ENCODE measurements at places on chromosomes 5 and 9.
A peak's percentile ranks its signal among the peaks of the same experiment; 100 is the strongest.

GRCh38 chr5:115068239-115069086, 101.2 kb downstream of the TRIM36 start:
- DNase-seq: no peak

DNA sequence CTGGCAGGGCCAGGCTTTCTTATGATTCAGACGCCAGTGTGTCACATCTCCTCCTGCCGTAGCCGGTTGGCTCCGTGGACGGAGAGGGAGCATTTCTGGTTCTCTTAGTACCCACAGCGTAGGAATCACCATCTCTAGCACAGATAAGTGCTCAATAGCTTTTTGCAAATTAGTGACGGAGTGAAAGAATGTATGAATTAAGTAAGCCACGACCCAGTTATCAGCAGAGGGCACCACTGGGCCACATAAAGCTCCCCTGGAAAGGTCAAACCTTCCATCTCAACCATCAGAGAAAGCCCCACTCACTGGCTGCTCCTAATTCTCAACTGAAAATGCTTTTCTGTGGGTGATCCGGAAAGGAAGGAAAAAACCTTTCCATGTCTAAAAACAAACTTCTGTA, 317.0 kb upstream of the ADCY2 start:
- no peak for DNase-seq

DNA sequence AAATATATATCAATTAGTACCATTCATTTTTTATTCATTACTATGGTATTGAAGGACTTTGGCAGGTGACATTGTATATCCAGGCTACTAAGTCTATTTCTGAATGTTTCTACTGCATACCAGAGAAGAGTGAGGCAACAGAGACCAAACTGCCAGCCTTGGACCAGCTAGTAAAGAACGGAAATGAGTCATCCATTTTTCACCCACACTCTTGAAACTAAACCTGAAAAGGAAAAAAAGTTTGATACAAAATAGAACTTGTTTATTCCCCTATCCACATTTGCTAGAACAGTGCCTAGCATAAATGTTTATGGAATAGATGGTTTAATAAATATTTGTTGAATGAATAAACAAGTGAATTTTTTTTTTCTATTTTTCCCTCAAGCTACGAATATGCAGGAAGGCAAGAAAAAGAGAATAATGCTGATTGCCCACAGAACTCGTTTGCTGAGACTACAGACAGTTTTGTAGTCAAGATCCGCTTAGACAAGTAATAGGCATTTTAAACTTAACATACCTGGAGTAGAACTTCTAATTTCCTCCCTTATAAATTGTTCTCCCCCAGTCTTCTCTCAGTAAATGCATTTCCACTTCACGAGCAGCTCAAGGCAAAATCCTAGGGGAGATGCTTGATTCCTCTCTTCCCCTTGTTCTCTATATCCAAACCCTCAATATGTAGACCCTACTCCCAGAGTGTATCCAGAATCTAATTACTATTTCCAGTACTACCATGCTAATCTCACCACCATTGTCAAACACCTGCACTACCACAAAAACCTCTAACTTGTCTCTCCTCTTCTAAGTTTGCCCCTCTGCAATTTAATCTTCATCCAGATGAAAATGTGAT, 146.2 kb upstream of the RASA1 start:
- no peak for DNase-seq

GRCh38 chr5:8729437-8729836, 816.4 kb downstream of the SEMA5A start:
- no peak for DNase-seq

DNA sequence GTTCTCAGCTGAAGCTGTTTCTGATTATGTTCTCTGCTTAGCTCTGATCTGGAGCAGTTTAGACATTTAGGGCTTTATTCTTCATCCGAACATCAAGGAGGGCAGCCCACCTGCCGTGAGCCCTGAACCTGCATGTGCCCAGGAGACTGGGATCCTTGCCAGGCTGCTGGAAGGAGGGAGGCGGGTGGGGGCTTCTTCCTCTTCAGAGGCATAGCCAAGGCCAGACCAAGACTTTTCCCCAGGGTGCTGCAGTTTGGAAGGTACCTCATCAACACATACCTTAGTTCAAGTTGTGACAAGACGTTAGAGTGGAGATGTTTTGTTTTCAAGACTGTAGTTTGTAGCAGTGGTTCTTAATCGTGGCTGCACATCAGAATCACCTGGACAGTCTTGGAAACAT, 64.9 kb downstream of the RALGPS1 start:
- DNase-seq: no peak

DNA sequence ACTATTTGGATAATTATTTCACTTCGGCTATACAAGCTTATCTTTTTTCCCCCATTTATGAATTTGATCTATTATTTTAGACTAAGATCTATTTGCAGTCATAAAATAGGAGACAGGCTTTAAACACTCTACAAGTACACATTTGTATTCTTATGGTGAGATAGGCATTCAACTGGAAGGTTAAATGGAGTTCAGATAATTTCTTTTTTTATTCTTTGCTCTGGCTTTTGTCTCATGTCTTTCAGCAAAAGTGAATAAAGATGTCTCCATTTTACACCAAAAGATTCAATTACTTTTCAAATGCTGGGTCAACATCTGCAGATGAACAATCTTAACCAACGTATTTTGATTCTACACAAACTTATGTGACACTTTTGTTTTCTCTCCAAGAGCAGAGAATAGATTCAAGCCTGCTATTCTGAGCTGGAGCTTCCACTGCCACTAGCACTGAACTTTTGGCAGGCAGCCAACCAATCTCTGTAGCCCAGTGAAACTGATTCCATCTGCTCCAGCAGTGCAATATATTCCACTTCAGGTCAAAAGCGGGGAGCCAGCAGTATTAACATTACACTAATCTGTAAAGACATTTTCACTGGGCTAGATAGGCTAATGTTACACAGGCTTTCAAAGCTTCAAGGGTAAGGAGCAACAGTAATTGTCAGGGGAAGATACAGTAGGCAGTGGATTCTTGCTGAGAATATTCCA, 452.0 kb upstream of the ZNF608 start:
- DNase-seq: no peak

- peak; percentile 58 for DNase-seq
These were observed 49.1 kb upstream of the SLIT3 start for GRCh38 chr5:169350016-169350415.

GRCh38 chr9:16238623-16239138, 631.8 kb downstream of the BNC2 start:
- DNase-seq: no peak

DNA sequence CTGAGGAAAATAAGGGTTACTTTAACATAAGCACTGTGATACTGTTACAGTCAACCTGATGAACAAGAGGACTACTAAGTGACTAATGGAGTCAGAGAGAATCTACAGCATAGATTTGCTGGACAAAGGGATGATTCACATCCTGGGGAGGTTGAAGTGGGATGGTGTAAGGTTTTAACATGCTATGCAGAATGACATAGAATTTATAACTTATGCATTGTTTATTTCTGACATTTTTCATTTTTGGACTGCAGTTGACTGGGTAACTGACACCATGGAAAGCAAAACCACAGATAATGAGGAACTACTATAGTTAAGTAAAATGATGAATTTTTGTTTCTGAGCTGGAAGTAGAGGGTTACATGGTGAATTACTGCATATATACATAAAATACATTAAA, 389.2 kb downstream of the MAT2B start:
- peak; percentile 27 for DNase-seq

GRCh38 chr5:56350597-56351170, 117.6 kb upstream of the ANKRD55 start:
- DNase-seq: peak; percentile 57

DNA sequence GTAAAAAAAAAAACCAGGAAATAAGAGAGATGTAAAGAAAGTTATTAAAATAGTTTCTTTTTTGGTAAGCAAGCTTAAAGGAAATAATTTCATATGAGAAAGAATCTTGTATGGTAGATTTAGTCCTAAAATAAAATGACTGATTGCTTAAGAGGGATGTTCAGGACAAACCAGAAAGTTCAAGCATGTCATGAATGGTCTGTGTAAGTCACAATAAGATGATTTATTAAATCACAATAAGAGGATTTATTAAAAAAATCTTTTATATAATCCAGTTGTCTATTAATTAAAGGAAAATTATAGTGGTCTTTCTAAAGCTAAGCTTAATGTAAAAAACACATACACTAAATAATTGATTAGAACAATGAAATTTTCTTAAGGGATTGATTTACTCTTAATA, 91.8 kb upstream of the OR13F1 start:
- DNase-seq: no peak

- no peak for DNase-seq
These were observed 1.2 kb downstream of the FCHSD1 start for GRCh38 chr5:141649972-141650371.

- DNase-seq: no peak
These were observed 3.3 kb upstream of the AQP3 start for GRCh38 chr9:33450621-33451146.

GRCh38 chr9:116497095-116497890, 189.8 kb upstream of the TRIM32 start:
- DNase-seq: no peak

DNA sequence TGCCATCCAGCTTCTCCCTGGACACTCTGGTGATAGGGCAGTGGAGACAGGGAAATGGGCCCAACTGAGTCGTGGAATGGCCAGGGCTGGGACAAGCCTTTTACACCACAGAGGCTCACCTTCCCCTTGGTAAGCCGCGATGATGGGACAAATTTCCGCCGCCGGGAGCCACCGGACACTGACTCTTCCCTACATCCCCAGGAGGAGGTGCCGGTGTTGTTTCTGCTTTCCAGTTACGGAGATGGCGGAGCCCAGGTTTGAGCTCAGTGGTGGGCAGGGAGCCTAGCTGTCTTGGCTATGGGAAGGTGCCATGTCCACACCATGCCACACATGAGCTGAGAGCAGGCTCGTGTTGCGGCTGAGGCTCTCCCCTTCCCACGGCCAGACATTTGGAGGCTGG, 19.9 kb upstream of the WNK2 start:
- DNase-seq: no peak

DNA sequence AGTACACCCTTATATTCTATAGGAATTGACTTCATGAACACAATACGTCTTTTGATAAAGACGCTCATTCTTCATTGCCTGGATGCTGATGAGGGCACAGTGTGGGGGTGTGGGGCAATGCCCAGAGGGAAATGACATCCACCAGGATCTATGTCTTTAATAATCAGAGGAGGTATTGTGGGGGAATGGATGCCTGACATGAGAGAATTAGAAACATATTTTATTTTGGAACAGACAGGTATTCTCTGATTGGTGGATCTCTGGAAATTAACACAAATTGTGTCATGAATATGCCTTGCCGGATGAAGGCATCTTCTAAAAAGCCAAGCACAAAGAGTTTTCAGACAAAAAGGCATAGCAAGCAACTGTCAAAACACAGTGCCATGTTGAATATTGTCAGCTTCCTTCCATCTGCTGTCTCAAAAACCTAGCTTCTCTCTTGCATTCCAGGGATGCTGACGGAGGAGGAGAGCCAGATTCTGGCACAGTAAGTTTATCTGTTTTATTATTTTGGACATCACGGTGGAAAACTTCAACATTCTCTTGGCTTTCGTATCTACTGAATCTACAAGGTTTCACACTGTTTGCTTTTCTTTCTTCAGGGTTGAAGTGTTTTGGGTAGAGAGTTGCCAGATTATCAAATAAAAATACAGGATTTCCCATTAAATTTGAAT, 3.9 kb upstream of the C5orf58 start:
- no peak for DNase-seq

- DNase-seq: no peak
These were observed 1.3 kb downstream of the TMEM174 start for GRCh38 chr5:73174100-73174815.

DNA sequence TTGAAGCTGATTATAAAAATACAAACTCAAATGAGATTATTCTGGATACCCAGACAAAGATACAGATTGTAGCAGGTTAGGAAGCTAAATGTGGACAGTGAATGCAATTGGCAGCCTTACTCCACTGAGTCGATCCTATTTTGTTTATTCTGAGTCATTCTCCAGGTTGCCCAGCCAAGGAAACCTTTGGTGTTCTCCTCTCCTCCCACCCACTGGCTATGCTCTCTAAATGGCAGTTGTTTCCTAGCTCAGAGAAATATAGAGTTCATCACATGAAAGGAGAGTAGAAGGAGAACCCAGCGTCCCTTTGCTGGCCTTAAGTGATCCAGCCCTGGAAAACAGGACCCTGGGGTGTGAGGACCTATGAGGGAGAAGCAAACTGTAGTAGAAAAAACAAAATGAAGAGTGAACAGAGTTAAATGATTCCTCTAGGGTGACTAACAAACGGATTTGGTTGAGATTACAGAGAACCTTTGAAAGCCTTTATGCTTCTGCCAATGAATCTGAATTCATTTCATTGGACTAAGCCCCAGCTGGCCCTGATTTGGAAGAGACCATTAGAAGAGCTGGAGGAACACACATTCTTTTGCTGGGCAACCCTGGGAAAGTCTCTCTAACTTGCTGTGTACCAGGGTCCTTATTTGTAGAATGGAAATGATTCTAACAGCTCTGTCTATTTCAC, 95.1 kb downstream of the BRINP1 start:
- DNase-seq: no peak

GRCh38 chr5:180649297-180650039, at the start of gene FLT4:
Gene FLT4 (minus strand): TSS chr5:180649600. CDS start chr5:180649545, 55 bp downstream.
- DNase-seq: no peak

DNA sequence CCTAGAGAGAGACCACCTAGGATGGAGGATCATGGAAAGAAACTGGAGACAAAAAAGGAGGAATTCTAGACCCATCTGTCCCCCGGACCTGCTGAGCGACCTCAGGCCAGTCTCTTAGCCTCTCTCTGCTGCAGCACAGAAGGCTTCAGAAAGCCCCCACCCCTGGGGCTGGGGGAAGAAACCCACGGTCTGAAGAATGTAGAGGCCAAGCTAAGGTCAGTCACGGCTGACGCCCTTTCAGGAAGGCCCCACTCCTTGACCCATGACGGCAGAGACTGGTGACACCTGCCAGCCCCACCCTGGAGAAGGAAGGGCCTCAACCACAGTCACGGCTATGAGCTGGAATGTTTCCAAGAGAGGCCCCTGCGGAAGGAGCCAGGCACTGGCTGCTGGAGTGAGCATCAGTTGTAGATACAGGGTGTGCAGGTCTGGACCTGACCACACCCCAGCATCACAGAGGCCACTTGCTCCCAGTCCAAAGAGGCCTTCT, 120.5 kb upstream of the BOD1 start:
- DNase-seq: no peak

GRCh38 chr5:23411200-23411599, 96.2 kb upstream of the PRDM9 start:
- DNase-seq: no peak

- no peak for DNase-seq
These were observed 45.5 kb downstream of the RXRA start for GRCh38 chr9:134371731-134372130.
